Fibroblast of skin of right quadriceps (primary cell): ENCODE measurements at places on chromosomes 11 and 22.
A peak's percentile ranks its signal among the peaks of the same experiment; 100 is the strongest.

GRCh38 chr22:23398701-23399366 is 181.3 kb downstream of the IGLL1 start:
- no peak for DNase-seq

GRCh38 chr11:91497847-91498246 is 726.8 kb upstream of the FAT3 start:
- no peak for DNase-seq

DNA sequence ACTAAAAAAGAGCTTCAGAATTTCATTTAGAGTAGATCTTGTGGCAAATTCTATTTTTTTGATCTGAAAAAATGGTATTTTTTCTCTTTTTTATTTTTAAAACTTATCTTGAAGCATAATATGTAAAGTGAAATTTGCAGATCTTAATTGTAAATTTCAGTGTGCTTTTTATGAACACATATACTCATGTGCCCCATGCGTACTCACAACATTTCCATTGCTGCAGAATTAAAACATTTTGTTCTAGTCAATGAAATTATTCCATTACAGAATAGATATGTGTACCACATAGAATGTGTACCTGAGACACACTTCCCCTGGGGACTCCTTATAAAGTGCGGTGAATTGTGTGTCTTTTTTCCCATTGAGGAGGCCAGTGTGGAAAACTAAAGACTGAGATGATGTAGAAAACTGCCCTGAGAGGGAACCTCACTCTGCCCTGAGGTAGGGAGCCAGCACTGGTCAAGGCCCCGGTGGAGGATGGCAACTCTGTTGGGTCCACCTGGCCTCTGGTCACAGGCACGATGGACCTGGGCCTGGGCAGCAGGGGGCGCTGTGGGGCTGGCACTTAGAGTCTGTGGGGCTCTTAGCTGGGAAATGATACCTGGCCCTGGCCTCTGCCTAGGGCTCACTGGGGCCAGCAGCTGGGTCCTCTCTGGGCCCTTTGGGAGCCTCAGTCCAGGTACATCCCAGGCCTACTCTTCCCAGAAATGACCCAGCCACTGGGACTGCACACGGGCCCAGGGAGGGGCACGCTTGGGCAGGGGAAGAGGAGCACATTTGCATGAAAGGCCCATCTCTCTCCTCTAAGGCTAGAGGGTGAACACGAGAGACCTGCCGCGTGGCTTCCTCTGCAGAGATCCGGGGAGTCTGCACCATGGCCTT is 77.9 kb upstream of the TOP3B start:
- DNase-seq: peak; percentile 10

DNA sequence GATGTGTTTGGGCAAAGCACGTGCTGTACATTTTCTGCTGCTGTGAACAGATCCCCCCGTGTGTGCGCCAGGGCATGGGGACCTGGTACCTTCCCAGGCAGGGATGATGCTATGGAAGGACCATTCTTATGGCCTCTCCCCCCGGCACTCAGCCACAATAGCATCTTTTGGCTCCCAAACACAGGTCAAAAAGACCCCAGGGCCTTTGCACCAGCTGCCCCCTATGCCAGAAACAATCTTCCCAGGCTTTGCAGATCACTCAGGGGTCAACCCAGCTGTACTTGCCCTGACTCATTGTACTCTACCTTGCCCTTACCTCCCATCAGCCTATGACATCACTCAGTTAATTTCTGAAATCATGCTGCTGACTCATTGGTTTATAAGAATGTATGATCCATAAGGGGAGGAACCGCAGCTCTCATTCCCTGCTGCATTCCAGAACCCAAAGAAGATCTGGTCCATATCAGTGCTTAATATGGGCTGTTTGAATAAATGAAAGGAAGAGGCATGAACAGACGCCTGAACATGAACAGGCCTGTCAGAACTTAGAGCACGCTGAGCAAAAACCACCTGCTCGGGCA is 100.7 kb downstream of the CELSR1 start:
- peak; percentile 39 for DNase-seq

DNA sequence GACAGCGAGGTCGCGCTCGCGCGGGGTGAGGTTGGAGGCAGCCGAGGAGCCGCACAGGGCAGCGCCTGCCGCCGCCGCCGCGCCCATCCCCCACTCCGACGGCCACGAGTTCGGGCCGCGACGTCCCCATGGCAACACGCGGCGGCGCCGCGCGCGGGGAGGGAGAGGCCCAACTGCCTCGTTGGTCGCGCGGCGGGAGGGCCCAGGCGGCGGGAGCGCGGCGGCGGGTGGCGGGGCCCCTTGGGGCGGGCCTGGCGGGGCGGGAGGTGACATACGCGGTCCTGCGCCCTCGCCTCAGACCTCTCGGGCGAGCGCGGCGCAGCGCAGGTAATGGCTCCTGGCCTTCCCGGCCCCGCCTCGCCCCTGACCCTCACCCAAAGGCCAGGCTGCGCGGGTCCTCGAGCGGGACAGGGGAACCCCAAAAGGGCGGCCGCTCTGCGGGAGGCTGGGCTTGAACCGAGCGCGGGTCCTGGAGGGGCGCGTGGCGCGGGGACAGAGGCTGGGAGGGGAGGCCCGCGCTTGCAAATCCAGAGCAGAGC is at the start of gene DEUP1:
Gene DEUP1 (plus strand): TSS at position 297 of the 539 bp plus-strand sequence. CDS start 1,518 bp downstream, outside the sequence.
- DNase-seq: peak; percentile 28

DNA sequence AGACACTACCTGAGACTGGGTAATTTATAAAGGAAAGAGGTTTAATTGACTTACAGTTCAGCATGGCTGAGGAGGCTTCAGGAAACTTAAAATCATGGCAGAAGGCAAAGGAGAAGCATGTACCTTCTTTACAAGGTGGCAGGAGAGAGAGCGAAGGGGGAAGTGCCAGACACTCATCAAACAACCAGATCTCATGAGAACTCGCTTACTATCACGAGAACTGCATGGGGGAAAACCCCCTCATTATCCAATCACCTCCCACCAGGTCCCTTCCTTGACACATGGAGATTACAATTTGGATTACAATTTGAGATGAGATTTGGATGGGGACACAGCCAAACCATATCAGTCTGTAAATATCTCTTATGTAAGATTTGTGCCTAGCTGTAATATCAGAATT is 50.9 kb upstream of the ATXN10 start:
- DNase-seq: no peak
